ENCODE measurements at places on chromosomes 16 and 17.

DNA sequence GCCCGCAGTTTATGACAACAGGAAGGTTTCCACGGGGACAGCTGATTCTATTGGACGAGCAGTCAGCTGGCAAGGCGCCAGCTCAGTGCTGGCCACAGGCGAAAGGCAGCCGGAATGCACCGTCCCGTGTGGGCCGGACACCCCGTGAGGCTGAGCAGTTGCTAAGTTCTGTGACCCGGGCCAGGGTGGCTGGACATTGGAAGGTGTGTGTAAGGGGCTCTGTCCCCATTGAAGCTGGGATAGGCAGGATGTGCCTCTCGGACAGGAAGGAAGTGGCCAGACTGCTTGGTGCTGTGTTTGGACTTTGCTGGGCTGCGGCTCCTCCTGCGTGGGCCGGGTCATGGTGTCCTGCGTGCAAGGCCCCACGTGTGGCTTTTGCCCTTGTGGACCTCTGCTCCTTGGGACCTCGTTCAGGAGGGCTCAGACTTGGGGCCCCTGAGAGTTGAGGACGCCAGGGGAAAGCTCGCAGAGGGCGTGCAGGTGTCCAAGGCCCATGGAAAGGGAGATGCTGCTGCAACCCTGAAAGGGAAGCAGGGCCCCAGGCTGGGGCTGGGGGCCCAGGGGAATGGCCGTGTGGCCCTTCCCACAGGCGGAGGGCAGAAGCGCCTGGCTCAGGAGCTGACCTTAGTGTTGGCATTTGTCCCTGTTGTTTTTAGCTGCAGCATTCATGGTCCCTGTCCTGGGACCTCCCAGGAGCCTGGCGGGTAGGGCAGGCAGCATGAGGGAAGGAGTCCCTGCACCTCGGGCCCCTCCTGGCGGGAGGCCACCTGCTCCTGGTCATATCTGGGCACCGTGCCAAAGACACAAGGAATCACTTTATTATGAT lies 10.0 kb downstream of the BAIAP2 start:
- no peak for DNase-seq
- no peaks in the 10 kb centered on the region for H3K36me3 ChIP-seq
- H3K4me3 ChIP-seq = no peak overlapping the region

DNA sequence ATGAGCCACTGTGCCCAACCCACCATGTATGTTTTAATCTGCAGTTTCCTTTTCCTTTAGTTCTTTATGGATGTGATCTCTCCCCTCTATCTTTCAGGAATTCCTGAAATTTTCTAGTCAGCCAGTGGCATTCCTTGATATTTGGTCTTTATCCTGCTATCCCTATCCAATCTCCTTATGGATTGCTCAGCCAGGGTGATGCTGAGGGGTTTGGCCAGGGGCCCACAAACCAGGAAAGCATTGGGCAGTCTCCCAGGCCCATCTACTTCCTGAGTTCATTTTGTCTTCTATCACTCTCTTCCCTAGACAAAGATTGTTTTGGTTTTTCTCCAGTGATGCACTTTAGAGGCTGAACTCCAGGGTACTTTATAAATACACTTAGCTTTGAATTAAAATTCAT lies 115.9 kb downstream of the KATNIP start:
- no peak overlapping the region for H3K27ac ChIP-seq
- H3K36me3 ChIP-seq = no peaks in the 10 kb centered on the region
- no peak overlapping the region for H3K4me3 ChIP-seq
- H3K4me1 ChIP-seq = no peaks in the 10 kb centered on the region
- no peaks in the 10 kb centered on the region for H3K27me3 ChIP-seq

DNA sequence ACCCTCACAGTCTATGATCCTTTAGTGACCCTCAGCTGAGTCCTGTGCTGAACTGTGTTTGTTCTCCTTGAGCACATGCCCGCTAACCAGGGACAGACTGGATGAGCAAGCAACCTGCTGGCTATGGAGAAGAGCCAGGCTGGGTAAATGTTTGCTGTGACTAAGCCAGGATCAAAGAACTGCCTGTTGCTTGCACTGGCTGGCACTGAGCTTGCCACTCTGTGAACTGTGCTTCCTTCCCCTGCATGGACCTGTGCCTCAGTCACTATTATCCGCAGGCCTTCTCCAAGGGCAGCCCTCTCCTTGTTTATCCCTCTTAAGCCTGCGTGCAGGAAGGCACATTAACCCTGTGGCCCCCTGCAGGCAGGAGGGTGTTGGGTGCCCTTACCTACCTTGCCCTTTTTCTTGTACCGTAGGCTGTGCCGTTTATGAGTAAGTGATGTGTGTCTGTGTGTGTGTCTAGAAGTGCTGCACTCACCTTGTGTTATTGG lies 7.4 kb downstream of the PNPO start:
- H3K4me1 ChIP-seq = peaks cover 52% of the 10 kb centered on the region
- no peak overlapping the region for H3K27ac ChIP-seq
- no peaks in the 10 kb centered on the region for H3K27me3 ChIP-seq
- no peak for DNase-seq
- H3K36me3 ChIP-seq = peaks cover 29% of the 10 kb centered on the region
- no peak overlapping the region for H3K4me3 ChIP-seq

DNA sequence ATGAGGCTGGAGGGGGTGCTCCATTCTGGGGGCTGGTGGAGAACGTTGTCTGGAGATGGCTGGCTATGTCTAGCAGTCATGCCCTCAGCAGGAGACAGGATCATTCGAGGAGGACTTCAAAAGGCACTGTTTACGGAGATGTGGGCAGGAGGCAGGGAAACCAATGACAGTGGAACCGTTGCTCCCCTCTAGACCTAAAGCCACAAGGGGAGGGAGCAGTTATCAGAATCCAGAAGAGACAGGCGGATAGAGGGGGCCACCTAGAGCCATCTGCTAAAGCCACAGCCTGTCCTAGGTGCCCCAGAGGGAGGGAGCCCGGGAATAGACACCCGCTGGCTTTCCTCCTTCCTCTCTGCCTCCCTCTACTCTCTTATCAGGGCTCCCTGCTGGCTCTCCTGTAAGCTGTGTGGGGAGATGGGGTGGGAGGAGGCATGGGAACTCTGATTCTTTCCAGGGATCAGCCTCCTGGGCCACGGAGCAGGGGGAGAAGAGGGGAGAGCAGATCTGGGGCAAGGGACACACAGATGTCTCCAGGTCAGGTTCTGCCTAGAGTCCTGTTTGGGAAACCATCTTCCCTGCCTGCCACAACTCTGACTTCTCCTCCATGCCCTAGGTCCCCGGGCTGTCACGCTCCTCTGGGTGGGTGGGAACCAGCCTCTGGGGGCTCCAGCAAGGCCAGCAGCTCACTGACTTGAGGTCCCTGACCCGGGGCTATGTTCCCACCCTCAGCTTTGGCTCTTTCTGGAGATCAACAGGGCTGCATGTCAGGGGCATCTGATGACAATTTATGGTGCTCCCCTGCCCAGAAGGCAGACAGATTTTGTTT lies 42.3 kb downstream of the IRX3 start:
- H3K4me1 ChIP-seq = no peaks in the 10 kb centered on the region
- no peak overlapping the region for H3K4me3 ChIP-seq
- H3K27ac ChIP-seq = no peak overlapping the region
- H3K36me3 ChIP-seq = no peaks in the 10 kb centered on the region
- no peak for DNase-seq
- H3K27me3 ChIP-seq = no peaks in the 10 kb centered on the region

DNA sequence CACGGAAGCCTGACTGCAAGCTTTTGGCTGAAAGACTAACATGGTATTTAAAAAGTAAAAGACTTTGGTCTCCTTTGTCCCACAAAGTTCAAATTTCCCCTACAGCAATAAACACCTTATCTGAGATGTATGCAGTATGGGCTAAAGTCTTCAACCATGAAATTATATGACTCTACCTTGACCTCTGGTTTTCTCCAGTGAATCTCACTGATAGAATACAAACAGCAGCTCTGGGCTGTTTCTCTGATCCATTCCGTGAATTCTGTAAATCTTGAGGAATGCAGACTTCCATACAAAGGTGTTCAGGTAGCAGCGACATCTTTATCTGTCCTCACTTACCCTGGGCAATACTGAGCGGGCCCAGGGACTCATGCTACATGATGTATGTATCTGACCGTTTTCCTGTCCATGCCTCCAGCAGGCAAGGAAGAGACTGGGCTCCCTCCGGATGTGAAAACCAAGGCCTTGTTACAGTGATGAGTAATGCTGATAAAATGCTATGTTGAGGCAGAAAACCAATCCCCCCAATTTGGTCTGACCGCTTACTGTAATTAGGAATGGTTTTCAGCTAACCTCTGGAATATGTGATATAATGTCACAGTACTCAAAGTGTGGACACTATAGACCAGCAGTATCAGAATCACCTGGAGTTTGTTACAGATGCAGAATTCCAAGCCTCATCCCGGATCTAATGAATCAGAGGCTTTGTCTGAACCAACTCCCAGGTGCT lies 589.8 kb downstream of the HS3ST4 start:
- H3K27ac ChIP-seq = no peak overlapping the region
- no peaks in the 10 kb centered on the region for H3K4me1 ChIP-seq
- no peak overlapping the region for H3K4me3 ChIP-seq
- DNase-seq = no peak

DNA sequence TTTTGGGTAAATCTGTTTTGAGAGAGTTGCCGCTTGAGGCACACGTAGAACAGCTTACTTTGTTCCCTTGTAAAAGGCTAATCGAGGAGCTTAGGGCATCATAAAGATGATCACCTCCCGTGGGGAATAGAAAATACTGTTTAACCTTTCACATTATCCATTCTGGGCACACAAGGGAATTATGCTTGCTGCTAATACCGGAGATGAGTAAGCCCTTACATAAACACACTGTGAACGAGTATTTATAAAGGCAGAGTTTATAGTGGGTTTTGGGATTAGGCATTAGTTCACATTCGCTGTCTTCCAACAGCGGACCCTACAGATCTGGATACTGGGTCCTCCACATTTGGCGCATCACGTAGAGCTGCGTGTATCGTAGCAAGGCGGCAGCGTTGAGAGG lies 51.2 kb upstream of the CNTNAP4 start:
- H3K27me3 ChIP-seq = no peaks in the 10 kb centered on the region
- H3K4me3 ChIP-seq = no peak overlapping the region

GRCh38 chr16:58198803-58199411 lies 1.0 kb upstream of the CSNK2A2 start:
- H3K27ac ChIP-seq = no peak overlapping the region
- peaks cover 5% of the 10 kb centered on the region for H3K27me3 ChIP-seq
- H3K4me3 ChIP-seq = no peak overlapping the region
- DNase-seq = no peak

DNA sequence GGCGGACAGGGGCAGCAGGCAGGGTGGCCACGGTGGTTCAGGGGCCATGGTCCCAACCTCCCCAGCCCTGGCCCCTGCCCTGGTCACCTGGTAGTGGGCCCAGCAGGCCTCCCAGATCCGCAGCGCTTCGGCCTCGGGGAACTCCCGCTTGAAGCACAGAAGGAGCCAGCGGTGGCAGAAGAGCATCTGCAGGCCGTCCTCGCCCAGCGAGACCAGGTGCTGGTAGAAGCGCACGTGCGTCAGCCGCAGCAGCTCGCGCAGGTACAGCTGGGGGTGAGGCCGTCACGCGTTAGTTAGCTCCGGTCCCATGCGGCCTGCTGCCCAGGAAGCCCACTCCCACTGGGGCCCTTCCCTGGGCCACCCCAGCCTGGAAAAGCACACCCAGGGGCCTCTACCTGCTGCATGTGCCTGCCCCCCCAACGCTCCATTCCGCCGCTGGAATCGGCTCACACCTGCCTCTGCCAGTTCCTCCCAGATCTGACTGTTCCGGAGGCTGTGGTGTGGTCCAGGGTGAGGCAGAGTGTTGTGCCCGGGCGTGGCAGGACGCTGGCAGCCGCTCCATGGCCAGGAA lies 90.8 kb downstream of the TBC1D16 start:
- no peaks in the 10 kb centered on the region for H3K27me3 ChIP-seq
- H3K4me1 ChIP-seq = peaks cover 13% of the 10 kb centered on the region
- H3K27ac ChIP-seq = no peak overlapping the region
- no peak overlapping the region for H3K4me3 ChIP-seq

DNA sequence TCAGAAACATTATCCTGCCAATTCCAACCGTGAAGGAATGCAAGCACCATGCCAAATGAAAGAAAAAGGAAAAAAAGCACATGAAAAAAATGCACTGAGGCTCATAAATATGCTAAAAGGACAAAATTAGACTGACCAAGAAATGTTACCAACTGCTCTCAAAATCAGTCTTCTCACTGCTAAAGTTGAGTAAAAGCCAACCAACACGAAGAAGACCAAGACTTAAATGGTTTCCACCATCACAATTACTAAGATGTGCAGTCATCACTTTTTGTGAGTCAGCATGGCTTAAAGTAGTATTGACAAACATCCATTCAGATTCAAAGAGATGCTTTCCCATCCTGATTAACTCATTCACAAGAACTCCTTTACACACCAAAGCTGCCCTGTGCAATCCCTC lies 16.4 kb downstream of the CDYL2 start:
- DNase-seq = no peak
- H3K27me3 ChIP-seq = no peaks in the 10 kb centered on the region
- no peak overlapping the region for H3K27ac ChIP-seq
- H3K4me1 ChIP-seq = no peaks in the 10 kb centered on the region

GRCh38 chr16:72783716-72784318 lies 264.1 kb downstream of the ZFHX3 start:
- H3K27ac ChIP-seq = no peak overlapping the region
- H3K27me3 ChIP-seq = peaks cover 16% of the 10 kb centered on the region
- no peak for DNase-seq

DNA sequence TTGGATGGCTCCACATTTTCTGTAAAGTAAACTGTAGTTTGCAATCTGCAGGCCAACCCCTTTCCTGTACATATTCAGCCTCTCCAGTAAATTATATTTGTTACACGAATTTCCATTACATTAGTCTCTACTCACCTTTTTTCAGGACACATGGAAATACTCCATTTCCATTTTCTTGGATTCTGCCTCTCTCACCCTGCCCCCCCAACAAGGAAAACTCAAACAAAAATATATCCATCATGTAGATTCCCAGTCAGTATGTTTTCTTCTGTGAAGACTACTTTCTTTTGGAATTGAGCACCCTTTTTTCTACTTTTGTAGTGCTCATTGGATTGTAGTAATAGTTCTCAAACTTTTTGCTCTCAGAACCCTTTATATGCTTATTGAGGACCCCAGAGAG lies 2.9 kb downstream of the PPM1D start:
- H3K36me3 ChIP-seq = no peaks in the 10 kb centered on the region
- peaks cover 23% of the 10 kb centered on the region for H3K4me1 ChIP-seq
- H3K4me3 ChIP-seq = no peak overlapping the region
- H3K27ac ChIP-seq = no peak overlapping the region
- no peak for DNase-seq

- H3K4me1 ChIP-seq = no peaks in the 10 kb centered on the region
- H3K27me3 ChIP-seq = no peaks in the 10 kb centered on the region
- no peak overlapping the region for H3K27ac ChIP-seq
- DNase-seq = no peak
These were observed 56.1 kb upstream of the TOX3 start for GRCh38 chr16:52603015-52603414.
